ENCODE measurements at places on chromosomes 6 and 20.

DNA sequence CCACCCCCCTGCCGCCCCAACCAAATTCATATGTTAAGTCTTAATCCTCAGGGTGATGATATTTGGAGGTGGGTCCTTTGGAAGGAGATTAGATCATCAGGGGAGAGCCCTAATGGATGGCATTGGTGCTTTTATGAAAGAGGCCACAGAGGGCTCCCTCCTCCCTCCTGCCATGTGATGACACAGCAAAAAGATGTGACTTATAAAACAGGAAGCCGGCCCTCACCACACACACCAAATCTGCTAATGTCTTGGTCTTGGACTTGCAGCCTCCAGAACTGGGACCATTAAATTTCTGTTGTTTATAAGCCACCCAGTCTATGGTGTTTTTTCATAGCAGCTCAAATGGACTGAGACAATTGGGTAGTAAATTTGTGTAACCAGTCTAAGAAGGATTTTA is 176.3 kb downstream of the ADGRG6 start:
- no peak for DNase-seq

GRCh38 chr20:4711511-4711910 is 10.2 kb upstream of the PRND start:
- no peak for DNase-seq

DNA sequence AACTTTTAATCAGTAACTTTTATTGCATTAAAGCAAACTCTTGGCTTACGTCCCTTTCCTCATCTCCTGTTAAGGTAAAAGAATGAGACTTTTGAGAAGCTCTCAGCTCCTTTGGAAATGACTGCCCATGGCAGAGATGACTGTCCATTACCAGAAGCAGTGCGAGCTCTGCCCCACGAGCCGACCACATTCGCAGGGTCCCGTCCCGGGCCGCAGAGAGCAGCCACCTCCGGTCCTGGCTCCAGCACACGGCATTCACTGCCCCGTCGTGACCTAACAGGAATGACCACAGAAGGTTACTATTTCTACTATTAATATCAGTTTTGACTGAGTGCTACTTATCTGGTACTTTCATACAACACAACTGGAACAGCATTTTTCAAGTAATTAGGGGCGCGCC is 63.4 kb downstream of the WDR27 start:
- no peak for DNase-seq

DNA sequence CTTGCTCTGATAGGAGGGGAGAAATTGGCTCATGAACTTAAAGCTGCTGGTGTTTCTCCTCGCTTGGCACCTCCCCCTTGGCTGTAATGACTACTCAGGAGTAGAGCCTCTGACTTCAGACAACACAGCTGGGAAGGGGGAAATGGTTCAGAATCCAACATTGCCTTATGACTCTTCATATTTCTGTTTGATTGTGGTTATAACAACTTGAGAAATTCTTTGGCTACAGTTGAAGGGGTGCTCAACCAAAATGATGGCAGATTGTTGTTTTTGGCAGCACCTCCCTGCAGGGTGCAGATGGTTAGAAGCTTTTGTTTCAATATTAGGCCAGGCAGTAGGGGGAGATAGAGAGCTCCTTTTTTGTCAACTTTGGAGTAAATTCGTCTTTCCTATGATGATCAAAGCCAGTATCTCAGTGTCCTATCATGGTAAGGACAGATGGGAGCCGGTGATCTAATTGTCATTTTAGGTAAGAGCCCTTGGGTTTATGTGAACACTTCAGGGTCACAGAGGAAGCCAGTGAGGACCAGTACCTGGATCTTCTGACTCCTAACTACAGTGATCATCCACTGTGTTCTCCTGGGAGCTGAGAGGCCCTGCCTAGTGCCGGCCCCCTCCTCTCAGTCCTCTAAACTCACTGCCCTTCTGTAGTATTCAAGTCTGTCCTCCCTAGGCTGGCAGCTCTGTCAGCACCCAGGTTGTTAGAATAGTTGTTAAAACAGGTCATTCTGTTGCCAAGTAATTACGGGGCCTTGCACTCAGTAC is 39.9 kb downstream of the RPRD1B start:
- peak; percentile 36 for DNase-seq

GRCh38 chr6:4134841-4135664 is at the start of gene ECI2:
ECI2 (minus strand) TSS chr6:4135575; CDS start chr6:4135560, 15 bp downstream.
- DNase-seq = peak; percentile 2

DNA sequence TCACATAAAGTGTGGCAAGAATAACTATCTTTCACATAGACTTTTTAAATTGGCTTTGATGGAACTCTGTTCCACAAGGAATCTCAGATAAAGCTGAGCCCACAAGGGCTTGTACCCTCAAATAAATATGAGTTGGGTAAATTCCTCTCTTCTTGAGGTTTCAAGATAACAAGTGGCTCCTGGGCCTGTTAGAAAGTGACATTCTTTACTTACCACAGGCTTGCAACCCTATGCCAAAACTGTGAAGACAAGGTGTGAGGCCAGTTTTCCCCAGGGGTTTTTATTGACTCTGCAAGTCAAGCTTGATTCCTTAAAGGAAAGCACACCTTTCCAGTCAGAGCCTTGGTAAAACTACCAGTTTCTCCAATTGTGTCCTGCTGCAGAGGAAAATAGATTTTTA is 664.8 kb upstream of the GJE1 start:
- DNase-seq = no peak

DNA sequence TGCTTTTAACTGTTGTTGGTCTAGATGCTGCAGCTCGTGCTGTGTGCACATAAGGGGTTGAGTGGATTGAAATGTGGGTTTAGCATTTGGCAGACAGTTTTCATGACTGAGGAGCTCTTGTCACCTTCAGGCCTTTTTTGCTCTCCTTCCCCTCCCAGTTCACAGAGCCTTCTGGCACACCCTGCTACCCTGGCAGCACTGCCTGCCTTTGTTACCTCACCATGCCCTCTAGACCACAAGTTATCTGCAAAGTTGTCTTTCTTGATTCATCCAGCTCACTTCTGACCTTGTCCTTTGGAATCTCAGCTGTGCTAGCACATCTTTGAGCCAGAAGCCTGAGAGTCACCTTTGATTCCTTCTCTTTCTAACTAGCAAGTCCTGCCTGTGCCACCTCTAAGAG is 348.9 kb upstream of the ZFP64 start:
- no peak for DNase-seq

DNA sequence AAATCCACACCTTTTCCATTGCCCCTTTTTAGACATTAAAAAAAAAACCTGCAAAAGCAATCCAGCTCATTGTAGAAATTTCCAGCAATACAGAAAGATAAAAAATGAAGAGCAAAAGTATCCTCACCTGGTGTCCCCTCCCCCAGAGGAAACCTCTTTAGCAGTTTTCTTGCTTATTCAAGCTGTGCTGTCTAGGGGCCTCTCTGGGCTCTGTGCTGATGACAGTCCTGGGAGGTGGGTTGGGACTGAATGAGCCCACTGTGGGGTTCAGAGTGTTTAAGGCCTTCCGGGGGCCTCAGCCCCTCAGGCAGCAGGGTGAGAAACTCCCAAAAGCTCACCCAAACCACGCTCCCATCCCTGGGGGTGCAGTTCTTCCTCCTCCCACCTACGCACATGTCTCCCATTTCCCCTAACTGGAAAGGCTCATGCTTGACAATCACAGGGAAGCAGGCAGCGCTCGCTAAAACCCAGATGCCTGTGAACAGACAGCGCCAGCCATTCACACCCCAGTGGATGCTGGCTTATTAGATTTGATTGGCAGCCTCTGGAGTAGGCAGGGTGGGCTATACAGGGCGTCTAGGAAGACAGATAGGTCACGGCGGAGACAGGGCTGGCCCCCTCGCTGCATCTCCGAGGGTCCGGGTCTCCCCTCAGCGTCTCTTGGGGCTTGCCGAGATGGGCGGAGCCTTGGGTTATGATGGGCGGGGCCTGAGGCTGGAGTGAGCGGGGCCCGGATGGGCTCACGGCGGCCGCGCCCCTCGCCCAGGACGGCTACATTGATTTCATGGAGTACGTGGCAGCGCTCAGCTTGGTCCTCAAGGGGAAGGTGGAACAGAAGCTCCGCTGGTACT is 4.6 kb downstream of the GUCA1A start:
- DNase-seq = no peak

DNA sequence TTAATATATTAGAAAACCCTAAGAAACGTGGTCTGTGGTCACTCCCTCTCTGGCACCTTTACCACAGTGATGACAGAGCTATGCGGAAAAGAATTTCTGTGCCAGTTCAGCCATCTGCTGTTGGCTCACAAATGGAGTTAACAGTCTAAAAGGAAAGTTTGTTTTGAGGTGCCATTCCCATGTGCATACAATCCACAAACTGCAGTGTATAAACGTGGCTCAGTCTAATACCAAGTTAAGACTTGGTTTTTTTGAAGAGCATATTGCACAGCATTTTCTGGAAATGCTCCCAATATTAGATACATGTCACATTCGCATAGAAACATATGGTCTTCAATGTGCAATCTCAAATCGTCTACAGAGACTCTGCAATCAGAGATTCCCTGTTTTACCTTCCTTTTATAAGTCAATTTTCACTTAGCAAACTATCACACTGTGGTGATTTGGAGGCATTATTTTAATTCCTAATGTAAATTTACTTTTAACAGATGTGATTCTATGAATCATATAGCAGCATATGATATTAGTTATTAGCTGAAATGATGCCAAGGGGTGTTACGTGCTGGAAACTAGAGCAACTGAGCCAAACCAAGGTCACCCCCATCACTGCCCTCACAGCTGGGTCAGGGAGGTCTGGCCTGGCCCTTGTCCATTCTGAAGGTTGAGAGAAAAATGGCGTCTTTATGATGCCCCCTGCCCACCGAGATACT is 383.5 kb downstream of the PRKN start:
- no peak for DNase-seq

- no peak for DNase-seq
Observed at GRCh38 chr6:134420614-134421181, 102.8 kb upstream of the SGK1 start.

- peak; percentile 9 for DNase-seq
Observed at GRCh38 chr6:97586344-97586743, 303.3 kb upstream of the MMS22L start.

GRCh38 chr20:11979306-11979990 is 61.8 kb downstream of the BTBD3 start:
- DNase-seq = peak; percentile 37

- no peak for DNase-seq
Observed at GRCh38 chr6:82785206-82785605, 280.4 kb downstream of the UBE3D start.

DNA sequence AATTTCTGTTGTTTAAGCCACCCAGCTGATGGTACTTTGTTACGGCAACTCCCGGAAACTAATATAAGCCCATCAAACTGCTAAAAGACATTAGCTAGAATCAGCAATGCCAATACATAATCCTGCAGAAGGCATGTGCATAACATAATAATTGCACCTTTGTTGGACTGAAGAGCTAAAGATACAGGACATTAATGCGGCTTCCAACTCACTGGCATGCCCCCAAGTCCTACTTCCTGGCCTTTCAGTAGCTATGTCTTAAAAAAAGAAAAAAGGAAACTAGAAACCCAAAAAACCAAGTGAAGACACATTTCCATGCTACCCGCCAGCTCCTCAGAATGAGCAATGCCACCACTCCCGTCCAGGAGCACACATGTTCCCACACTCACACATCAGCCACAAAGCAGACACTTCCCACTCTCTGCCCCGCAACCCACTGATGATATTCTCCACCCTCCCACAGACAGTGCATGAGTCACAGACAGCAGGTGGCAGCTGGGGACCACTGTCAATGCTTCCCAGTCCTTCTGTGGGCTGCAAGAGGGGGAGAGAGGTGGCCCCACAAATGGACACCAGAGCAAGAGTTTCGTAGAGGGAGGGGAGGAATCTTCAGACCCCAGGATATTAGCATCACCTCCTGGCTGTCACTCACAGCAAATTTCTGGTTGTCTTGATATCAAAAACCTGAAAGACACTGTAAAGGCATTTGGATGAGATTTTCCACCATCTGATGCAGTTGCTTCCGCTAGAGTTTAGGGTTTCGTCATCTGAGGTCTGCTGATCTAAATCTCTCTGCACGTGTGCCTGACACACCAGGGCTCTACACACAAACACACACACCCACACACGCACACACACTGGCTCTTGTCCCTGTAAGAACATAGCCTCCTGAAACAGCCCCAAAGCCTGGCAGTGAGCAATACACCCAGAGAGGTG is 32.8 kb downstream of the GFOD1 start:
- no peak for DNase-seq

GRCh38 chr6:70270287-70271005 is 32.4 kb downstream of the COL9A1 start:
- no peak for DNase-seq

DNA sequence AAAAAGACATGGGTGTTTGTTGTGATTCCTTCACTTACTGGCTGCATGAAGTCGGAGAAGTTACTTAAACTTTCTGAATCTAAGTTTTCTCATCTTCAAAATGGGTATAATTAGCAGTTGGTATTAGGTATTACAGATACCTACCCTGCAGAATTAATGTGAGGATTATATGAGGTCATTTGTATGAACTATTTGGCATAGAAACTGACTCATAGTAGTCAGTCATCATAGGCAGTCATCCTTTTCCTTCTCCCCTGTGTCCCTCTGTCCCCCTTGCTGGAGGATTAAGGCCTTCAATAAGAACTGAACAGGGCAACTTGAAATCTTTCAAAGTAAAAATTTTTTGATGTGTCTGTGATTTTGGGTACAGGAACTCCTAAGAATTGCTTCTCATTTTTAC is 26.3 kb downstream of the RALGAPB start:
- no peak for DNase-seq

GRCh38 chr6:78513856-78514255 is 353.5 kb upstream of the IRAK1BP1 start:
- no peak for DNase-seq

GRCh38 chr20:40821429-40821828 is 132.4 kb upstream of the MAFB start:
- DNase-seq = no peak

DNA sequence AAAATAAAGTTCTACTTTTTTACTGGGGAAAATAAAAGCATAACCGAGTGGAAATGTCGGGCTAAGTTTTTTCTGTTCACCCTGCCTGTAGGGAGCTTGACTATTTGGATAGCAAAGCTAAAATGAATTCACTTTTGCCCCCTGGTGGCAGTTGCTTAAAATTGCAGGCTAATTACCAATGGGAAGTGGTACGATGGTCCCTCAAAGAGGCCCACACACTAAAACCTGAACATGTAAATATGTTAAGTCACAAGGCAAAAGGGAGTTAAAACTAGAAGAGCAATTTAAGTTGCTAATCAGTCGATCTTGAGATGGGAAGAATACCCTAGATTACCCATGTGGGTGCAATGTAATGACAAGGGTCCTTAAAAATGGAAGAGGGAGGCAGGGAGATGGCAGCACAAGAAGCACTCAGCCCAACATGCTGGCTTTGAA is 916 bp upstream of the SUN5 start:
- no peak for DNase-seq

GRCh38 chr6:158018041-158018771 is 36.5 kb downstream of the SYNJ2 start:
- no peak for DNase-seq
